ENCODE measurements at places on chromosomes 4 and X.

DNA sequence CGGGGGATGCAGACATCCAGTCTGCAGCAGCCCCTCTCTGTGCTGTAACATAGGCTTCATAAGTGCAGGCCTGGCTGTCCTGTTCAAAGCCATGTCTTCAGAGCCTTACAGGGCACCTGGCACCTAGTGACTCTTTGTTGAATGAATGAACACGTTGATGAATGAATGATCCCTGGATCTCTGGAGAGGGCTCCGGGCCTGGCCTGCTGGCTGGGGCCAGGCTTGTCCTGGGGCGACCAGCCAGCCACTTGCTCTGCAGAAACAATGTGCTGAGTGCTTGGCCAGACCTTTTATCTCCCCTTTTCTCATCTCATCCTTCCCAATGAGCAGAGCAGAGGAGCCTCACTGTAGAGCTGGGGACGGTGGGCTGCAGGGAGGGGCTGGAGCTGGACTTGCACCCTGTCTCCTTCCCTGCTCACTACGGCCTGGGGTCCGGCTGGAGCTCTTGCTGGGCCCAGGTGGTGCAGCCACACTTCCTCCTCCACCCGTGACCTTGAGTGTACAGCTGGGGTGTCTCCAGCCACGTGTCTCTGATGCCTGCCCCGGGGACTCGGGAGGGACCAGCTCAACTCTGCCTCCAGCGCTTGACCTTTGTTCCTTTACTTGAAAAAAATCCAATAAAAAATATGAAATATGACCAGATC lies 77.9 kb downstream of the PSAPL1 start:
- no peak for DNase-seq

GRCh38 chr4:102174719-102175189 lies 170.5 kb downstream of the SLC39A8 start:
- DNase-seq: no peak

GRCh38 chr4:132101526-132101925 lies 1047.6 kb upstream of the PCDH10 start:
- no peak for DNase-seq

DNA sequence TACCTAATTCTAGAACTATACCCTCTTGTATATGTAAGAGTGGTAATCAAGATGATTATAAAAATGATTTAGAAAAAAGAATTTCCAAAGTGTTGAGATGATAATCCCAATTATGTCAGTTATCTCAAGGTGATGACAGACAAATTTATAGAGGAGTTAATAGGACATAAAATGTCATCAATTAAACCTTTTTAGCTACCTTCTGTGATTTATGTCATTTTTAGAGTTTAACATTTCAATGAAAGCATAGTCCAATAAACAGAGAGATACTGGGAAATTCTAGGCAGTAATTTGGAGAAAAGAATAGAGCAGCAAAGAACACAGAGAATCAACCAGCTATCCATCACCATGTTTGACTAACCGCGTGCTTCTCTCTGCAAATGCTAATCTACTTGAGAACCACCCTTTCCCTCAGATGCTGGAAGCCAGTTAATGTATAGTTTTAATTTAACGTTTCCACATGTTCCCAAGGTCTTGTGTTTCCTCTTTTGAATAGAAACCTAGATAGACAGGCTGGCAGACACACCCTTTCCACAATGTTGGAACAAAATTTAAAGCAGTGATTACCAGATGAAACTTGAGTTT lies 433.1 kb upstream of the FAM241A start:
- no peak for DNase-seq

GRCh38 chr4:40177591-40177990 lies 19.2 kb upstream of the RHOH start:
- DNase-seq: no peak

GRCh38 chr4:106529348-106530023 lies 160.9 kb upstream of the GIMD1 start:
- DNase-seq: no peak

DNA sequence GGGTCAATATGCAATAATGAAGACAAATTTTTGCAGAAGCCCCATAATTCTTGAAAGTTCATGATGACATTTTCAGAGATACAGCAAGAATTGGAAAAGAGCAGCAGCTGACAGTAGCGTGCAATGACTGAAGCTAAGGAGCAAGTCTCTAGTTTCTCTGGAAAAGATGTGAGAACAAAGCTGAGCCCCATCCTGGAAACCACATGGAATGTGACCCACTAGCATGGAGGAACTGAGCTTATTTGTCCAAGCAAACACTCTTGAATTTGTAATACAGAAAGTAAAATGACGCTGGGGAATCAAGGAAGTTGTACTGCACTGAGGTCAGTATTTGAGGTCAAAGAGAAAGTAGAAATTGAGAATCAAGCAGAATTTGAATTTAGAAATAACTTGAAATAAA lies 1447.2 kb downstream of the FSTL5 start:
- no peak for DNase-seq

DNA sequence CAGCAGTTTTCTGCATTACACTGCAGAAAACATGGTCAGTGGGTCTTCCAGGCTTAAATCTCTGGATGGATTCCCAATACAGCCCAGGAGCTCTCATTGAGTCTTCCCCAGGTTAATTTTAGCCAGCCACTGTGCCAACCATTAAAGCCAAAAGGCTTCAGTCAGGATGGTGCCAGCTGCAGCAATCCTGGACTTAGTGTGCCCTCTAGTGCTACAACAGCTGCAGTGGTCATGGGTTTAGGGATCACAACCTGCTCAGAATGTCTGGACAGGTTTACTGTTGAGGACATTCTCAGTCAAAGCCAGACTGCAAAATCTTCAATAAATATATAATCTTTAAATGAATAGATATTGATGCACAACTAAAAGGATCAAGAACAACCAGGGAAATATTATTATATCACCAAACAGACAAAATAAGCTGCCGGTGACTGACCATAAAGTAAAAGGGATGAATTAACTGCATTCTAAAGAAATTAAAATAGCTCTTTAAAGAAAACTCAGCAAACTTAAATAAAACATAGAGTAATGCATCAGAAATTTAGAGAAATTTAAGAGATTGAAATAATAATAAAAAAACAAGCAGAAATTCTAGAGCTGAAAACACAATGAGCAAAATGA lies 639.9 kb downstream of the SPOCK3 start:
- peak; percentile 59 for DNase-seq

GRCh38 chr4:172809319-172809718 lies 359.3 kb upstream of the GALNT7 start:
- no peak for DNase-seq

- DNase-seq: no peak
These were observed 7.0 kb downstream of the LRCH2 start for GRCh38 chrX:115226929-115227328.

DNA sequence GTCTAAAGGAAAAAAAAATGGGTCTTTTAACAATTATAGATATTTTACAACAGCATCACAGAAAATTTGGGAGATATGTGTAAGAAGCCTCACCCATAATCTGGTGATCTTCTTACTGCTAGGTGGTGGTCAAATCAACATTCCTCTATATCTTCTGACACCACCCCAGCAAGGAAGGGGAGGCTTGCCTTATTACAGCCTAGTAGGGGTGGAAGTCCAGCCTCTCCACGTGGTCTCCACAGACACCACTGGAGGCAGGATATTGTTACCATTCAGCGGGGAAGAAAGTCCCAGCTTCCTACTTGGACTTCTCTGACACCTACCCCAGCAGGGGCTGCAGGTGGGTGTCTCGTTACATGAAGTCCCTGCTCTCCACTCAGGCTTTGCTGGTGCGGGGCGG lies 28.7 kb downstream of the PRPS1 start:
- no peak for DNase-seq

DNA sequence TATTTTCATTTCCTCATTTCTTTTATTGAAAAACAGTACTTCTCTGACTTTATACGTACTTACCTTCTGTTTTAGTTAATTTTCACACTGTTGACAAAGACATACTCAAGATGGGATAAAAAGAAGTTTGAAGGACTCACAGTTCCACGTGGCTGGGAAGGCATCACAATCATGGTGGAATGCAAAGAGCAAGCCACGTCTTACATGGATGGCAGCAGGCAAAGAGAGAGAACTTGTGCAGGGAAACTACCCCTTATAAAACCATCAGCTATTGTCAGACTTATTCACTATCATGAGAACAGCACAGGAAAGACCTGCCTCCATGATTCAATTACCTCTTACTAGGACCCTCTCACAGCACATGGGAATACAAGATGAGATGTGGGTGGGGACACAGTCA lies 20.7 kb upstream of the UGT2B15 start:
- DNase-seq: no peak

DNA sequence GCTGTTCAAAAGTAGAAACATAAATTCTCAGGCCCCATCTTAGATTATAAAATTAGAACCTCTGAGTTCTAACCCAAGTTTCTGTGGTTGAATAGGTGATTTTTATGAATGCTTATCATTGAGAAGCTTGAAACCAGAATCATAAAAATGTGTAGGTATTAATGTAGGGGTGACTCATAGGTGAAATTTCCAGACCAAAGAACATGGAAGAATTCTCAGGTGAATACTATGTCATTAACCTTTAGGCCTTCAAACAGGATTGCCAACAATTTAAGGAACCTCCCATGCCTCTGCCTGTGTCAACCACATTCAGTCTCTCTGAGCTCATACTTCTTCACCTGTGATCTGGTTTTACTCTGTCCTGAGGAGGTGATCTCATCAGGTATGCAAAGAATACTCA lies 177.8 kb downstream of the NPFFR2 start:
- no peak for DNase-seq

GRCh38 chr4:12852338-12853307 lies 631.5 kb downstream of the RAB28 start:
- peak; percentile 23 for DNase-seq

- DNase-seq: no peak
These were observed 33.2 kb upstream of the SLC9A7 start for GRCh38 chrX:46791927-46792809.

GRCh38 chrX:5976332-5976731 lies 252.3 kb downstream of the NLGN4X start:
- DNase-seq: no peak

GRCh38 chrX:116276261-116276660 lies 105.7 kb downstream of the AGTR2 start:
- no peak for DNase-seq

- DNase-seq: no peak
These were observed 257.3 kb upstream of the NEIL3 start for GRCh38 chr4:177052211-177052934.

GRCh38 chr4:54217642-54218495 lies 11.2 kb upstream of the PDGFRA start:
- DNase-seq: peak; percentile 39

DNA sequence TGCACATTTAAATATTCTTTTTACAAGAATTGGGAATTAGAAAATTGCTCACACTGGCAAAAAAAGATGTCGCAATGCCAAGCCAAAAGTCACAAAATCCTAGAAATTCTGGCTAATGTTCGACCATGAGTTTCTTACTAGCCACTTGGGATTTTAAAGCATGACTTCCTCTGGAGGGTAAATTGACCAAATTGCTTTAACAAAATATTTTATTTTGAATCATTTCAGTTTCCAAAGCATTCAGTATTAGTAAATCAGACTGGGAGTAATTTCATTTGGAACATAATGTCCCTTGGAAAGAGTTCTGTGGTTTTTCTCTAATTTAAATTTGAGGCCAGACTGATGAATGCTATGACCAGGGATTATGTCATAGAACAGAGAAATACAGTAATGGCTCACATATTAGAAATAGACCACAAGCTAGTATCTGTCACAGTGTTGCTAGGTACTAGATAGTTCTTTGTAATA lies 7.6 kb upstream of the CXCL5 start:
- no peak for DNase-seq

DNA sequence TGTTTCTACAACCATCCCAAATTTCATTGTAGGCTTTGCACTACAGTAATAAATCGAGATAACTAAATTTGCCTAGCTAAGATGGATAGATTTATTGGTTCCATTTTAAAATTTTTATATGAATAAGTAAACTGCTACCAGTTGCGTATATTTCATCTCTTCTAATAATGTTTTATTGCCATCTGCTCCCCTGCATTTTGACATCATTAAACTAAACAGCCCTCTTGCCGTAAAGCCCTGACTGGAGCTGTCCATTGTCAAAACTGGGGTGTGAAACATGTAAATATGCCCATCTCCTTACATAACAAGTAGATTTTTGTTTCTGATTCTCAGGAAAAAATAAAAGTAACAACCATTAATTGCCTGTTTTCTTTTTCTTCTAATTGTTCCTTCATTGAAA lies 130.8 kb upstream of the BMPR1B start:
- no peak for DNase-seq

DNA sequence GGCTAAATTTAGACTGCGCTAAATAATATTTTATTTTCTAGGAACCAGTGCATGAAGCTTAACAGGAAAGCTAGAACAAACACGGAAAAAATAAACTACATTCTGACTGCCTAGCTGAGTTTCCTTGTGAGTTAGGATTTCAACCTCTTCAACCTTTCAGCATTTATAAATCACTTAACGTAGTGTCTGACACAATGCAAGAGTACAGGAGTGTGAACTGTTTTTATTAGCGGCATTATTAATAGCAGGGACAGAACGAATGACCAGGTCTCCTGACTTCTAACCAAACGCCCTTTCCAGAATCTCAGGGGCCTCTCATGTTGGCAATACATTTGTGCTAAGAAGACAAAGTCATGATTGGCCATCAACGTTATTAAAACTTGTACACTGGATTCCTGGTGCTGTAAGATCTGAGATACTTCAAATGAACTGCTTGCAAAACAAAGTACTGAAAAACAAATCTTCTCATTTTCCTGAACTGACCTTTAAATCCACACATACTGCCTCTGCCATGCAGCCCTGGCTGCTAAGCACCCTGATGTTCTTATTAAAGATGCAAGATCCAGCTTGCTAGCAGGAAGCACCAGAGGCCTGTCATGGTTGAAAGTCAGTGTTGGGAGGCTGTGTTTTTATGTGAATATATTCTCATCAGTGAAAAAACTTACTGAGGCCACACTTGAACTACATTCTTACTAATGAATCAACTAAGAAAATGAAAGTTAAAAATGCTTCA lies 380.4 kb upstream of the CPEB2 start:
- no peak for DNase-seq

DNA sequence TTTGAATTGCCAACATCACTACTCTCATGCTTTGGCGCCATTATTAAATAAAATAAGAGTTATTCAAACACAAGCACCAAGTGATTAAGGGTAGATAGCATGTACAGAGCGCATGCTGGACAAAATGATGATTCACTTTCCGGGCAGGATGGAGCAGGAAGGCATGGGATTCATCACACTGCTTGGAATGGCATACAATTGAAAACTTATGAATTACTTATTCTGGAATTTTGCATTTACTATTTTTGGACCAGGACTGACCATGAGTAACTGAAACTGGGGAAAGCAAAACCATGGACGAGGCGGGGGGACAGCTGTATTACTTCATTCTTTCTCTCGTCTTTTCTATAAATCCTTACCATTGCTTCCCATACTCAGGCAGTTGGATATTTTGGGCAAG lies 28.5 kb upstream of the FGF5 start:
- no peak for DNase-seq

DNA sequence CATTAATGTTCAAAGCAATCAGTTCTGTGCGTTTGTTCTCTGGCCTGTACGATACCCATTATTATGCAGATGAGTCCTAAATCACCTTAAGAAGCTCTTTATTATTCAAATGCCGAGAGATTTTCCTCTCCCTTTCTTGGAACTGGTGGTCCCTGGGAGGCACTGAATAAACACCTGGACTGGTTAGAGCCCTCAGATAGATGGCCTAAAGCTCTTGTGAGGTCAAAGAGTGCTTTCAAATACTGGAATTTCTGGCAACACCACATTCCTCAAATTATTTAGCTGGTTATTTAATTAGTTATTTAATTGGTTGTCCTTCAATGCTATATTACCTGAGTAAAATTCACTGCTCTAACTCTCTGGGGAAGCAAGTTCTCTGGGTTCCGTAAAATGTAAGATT lies 3.0 kb downstream of the ARHGEF38 start:
- no peak for DNase-seq
